ENCODE measurements at places on chromosomes 1 and 21.

DNA sequence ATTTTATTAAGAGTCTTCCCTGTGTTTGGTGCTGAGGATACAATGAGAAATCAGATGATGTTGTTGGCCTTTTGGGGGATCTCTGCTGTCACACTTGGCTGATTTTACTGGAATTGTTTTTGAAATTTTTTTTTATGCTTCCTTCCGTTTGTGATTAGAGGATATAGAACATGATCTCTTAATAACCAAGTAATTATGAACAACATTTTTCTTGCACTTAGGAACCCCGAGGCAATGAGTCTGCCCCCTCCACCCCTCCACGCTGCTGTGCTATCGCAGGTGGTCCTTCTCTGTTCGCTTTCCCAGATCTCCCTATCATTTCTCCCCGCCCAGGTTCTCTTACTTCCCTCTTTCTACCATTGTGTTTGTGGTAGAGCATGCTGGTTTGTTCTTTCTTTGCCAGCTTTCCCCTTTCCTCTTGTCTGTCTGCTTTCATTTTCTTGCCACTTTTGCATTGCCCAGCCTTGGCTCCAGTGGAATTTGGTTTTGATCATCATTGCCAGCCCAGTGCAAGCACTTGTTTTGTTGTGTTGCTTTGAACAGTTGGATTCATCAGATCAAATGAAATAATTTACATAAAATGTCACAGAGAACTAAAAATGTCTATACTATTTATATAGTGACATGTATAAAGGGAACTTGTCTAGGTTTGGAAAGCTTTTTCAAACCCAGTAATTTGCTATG is 73.1 kb upstream of the SCCPDH start:
- no peak for DNase-seq

DNA sequence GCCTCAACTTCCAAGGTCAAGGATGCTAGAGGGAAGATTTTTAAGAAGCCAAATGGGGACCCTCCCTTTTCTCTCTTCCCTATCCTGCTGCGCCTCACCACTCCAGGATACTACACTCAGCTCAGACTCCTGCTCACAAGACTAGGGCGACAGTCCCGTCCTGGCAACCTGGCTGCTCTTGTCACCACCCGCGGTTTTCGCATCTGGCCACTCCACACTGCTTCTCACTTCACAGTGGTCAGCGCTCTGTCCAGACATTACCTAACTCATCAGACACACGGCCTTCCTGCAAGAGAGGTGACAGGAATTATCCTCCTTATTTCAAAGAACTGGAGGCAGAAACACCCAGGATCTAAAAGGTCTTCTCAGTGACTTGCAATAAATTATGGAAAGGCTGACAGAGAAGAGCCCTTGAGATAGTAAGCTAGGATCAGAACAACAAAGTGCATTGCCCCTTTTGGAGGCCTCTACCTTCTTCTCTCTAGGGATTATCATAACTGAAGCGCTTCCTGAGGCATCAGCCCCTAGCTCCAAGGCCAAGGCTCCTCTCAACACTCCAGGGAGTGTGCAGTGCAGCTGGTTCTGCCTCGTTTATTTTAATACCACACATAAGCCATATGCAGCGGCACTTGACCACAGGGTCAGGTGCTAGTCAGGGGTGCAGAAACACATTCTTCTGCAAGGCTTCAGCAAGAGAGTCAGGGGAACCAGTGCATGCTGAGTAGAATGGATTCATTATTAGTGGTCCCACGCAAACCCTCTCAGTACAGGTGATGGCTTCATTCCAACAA is 41.9 kb downstream of the ASTN1 start:
- no peak for DNase-seq

DNA sequence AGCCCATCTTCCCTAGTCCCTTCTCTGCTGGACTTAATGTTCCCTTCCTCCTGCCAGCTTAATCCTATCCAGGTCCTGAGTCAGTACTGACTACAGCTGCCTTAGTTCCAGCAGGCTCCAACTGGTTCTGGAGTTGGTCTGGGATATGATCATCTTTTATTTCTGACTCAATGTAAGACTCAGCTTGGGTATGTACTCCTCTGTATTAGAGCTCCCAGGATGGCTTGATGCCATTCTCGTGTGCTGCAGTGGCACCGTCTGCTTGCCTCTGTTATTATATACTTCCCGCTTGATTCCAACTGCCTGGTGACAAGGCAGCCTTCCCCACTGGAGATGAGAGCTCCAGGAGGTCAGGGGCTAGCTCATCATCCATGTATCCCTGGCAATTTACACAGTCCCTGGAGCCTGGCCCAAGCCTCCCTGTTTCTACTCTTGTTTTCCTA is 164.4 kb upstream of the DPT start:
- no peak for DNase-seq

DNA sequence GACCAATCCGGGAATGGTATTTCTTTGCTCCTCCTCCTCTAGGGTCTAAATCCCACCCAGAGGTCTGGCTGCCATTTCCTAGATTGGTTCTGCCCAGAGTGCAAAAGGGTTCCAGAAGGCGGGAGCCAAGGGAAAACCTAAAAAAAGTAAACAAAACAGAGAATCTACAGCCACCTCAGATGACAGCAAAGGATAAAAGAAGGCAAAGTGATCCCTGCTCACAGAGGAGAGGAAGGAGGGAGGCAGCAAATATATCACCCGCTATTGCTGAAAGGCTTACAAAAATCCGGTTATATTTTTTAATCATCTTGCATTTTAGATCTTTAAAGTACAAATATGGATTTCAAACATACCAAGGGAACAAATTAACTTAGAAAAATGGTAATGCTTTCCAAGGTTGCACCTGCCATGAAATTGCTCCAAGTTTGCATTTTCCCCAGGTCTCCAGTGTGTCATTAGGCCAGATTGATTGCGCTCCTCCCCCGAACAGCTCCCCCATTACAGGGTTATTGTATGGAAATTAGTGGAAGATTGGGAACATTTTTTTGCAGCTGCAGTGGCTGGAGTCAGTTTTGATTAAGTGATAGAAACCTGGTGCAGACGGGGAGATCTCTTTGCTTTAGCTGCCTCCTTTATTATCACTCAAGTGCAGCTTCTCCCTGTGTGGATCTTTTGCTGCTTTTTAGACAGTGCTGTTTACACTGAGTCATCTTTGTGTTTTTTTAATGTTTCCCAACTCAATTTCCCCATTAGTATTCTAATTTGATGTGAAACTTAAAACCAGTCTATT is 280.5 kb upstream of the CAMK1G start:
- DNase-seq, result no peak

DNA sequence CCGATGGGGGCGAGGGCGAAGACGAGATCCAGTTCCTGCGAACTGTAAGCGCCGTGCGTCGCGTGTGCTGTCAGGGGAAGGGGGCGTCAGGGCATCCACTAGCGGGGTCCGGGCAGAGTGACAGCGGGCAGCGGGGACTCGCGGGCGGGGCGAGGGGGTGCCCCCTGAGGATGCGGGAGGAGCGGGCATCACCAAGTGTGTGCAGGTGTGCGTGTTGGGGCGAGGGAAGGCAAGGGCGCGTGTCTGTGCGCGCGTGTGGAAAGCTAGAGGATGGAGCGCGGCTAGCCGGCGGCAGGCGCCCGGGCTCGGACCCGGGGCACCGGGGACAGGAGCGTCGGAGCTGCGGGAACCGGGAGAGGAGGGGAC is 525 bp downstream of the RYR2 start:
- no peak for DNase-seq

GRCh38 chr1:184388319-184388889 is 1.6 kb downstream of the C1orf21 start:
- DNase-seq, result no peak

DNA sequence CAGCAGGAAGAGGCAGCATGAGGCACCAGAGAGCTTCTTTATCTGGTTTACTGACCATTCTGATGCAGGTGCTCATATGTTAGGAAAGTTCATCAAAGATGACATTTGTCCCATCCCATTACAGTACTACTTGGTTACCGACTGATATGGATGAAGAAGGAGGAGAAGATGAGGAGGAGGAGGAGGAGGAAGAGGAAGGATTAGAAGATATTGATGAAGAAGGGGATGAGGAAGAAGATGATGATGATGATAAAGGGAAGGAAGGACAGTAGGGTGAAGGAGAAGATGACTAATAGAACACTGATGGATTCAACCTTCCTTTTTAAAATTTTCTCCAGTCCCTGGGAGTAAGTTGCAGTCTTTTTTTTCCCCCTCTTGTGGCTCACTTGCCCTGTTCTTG is 45.1 kb downstream of the ABL2 start:
- no peak for DNase-seq

DNA sequence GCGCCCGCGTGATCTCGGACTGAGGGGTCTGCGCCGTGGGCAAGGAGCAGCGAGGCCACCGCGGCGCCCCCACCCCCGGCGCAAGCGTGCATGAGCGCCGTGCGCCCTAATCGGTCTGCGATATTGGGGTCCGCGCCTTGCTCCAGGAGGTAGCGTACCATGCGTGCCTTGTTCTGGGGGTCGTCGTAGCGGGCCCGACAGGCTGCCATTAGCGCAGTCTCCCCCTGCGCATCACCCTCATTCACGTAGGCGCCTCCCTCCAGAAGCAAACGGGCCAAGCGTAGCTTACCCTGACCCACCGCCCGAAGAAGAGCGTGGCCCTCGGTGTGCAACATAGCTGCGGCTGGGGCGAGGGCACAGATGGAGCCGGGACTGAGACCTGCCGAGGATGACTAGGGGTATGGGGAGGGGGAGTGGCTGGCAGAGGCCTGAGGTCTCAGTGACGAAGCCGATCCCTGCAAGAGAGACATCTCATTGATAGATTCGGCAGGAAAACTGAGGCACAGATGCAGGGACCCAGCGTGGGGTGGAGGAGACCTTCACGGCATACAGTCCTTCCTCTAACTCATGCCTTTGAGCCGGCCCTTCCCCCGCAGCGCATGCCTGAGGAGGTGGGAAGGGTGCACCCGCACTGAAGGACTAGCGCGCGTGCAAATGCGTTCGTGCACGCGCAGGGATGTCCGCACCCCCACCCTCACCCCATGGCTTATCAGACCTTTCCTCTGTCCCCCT is 2.8 kb downstream of the ANKRD34A start:
- DNase-seq, result peak; percentile 22

DNA sequence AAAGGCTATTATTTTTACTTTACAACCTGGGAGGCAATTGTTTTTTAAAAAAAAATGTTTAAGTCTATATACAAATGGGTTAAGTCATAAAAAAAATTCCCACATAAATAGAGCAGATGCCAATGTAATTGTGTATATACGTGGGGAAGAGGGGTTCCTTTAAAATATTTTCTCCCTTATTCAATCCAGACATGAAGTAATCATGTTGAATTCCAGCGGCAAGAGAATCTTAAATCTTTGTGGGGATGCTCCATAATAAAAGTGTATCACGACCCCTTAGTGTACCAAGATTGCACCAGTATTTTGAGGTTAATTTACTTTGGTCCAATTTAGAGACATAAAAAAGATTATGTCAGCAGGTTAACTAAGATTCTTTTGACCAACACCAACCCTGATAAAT is 62.1 kb downstream of the ARID4B start:
- no peak for DNase-seq

GRCh38 chr21:45200581-45201296 is 87.0 kb downstream of the POFUT2 start:
- no peak for DNase-seq

DNA sequence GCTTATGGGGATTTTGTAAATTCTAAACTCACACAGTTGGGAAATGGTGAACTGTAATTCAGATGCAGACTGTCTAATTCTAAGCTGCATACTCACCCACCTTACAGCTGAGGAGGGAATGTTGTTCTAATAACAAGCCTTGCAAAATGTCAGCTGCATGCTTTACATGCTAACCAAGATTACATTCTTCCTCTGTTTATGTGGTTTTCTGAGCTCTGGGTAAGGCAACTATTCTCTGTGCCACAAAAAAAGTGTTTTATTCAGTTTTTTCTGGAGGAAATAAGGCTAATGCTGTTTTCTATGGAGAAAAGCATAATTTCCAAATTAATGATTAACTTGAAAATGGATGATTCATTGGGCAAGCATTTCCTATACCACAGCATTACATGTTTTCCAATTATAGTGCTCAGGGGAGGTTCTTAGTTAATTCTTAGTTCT is 64.9 kb downstream of the RGS13 start:
- no peak for DNase-seq

DNA sequence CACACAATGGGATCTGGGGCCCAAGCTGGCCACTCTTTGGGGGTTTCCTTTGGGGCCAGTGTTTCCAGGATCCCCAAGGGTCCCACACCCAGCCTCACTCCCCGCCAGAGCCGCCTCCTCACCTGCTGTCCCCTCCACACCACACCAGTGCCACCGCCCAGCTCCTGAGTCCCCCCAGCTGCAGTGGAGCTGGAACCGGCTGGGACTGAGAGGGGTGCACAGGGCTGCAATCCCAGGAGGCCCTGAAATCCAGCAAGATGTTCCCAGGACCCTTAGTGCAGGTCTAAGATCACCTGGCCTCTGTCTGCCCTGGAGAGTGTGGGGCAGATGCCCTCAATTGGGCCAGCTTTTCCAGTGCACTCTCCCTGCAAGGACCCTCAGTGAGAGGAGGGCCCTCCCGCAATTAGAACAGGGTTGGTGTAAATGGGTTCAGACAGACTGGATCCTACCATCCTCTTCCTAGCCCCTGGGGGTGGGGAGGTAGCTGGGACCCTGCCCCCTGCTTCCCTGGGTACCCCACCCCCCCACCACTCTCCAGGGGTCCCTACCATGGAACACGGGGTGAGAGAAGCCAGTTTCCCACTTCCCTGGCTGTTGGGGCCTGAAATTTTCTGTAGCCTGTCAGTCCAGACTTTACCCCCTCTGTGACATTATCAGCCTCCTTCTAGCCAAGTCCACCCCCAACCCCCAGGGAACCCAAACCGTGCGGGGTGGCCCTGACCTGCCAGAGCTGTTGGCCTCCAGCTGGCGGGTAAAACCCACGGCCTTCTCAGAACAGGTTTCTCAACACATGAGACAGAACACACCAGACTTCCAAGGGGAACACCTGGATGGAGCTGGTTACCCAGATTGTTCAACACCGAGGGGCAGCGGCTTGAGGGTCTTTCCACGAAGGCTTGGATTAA is 7.0 kb downstream of the KRTAP10-12 start:
- DNase-seq, result no peak

DNA sequence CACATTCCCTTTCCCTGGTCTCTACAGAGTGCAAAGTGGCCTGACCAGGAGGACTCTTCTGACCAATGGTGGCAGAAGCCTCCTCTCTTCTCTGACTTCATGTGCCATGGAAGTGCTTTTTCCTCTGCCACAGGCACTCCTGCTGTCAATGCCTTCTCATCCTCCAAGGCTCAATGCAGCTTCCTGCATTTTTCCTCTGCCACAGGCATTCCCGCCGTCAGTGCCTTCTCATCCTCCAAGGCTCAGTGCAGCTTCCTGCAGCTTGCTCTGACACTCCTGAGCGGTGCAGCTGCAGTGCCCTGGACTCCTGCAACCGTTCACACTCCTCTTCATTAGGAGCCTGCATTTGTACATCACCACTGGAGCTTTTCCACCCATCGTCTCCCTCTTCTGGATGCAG is 4.7 kb upstream of the ADARB1 start:
- no peak for DNase-seq

Measured in activated naive CD4-positive, alpha-beta T cell (primary cell).